ENCODE measurements at places on chromosomes 3 and 15.

GRCh38 chr3:71942432-71943187 lies 157.7 kb upstream of the PROK2 start:
- no peak for DNase-seq

- DNase-seq, result no peak
These were observed 73.1 kb upstream of the PRR23E start for GRCh38 chr3:127119693-127120464.

DNA sequence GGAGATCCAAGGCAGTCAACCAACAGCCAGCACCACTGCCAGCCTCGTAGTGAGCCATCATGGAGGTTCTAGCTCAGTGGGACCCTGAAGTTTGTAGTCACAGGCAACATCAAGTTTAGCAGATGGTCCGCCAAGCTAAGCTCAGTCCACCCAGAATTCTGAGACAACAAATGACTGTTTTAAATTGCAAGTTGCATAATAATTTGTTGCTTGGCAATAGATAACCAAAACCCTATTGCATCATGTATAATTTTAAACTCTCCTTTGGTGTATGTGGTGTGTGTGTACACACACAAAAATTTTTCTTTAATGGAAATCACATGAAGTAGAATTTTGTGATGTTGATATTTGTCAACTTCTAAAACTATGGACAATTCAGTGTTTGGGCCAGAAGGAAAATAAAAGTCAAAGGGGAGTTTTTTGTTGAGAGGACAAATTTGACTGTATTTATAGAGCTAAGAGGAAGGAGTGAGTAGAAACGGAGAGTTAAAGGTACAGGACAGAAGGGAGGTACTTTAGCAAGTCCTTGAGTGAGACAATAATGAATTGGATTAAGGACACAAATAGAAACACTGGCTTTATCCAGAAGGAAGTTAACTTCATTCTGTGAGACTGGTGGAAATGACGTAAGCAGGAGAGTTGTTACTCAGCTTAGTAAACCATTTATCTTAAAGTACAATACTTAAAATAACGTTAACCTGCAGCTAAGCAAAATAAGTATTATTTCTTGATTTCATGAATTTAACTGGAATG lies 83.6 kb downstream of the NCEH1 start:
- peak; percentile 35 for DNase-seq

- DNase-seq, result no peak
These were observed 15.9 kb downstream of the CHL1 start for GRCh38 chr3:212432-212831.

- peak; percentile 12 for DNase-seq
These were observed 115.9 kb downstream of the CBLB start for GRCh38 chr3:105752791-105753415.

GRCh38 chr3:196409409-196409808 lies 22.8 kb downstream of the UBXN7 start:
- no peak for DNase-seq

DNA sequence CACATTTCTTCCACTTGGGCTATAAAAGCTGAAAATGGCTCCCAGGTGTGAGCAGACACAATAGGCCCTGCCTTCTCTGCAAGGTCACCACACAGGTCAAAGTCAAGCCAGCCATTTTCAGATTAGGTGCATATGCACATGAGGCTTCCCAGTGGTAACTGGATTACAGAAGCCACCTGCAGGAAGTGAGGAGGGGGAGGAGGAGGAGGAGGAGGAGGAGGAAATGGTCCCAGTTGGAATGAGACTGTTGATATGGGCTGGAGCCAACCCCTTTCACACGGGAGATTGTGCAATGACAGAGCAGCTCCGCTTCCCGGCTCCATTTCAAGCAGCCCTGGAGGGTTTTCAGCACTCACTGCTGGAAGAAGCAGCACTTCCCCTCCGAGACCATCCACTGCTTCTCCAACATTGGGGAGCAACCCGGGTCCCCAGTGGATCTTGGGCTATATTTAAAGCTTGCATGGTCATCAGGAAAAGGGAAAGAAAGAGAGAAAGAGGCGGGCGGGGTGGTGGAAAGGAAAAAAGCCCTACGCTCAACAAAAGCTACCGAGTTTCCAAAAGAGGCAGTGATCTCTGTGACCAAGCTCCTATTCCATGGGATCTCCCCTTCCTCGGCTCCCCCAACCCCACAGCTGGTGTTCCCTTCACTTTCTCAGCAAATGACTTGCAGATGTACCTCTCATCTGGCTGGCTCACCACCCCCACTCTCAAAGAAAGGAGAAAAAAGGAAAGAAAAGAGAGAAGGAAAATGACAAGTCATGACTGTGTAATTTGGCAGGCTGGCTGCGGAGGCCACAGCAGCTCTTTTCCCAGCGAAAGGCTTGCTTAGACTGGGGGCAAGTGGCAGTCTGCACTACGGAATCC lies 58.3 kb downstream of the LRIG1 start:
- DNase-seq, result peak; percentile 78

DNA sequence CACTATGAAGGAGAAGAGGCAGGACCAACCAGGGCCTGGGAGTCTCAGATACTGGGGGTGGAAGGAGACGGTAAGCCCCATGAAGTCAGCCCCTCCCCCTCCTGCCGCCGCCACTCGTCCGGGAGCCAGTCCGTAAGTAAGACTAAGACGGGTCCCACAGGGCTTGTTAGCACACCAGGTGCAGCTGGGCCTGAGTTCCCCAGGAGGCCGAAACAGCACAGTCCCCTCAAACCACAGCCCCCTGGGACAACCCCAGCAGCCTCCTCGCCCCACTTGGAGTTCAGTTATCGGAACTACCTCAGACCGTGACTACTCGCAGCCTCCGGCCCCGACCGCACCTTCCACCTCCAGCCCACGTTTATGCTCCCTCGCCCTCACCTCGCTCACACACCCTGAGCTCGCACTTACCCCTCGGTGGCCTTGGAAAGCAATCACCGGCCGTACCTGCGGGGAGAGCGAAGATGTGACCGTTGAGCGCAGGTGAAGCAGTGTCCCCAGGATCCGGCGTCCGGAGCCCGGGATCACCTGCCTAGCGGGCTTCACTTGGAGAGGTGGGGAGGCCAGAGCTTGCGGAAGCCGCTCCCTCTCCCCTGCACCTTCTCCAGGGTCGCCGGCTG lies 557 bp downstream of the ELL3 start:
- DNase-seq, result no peak

DNA sequence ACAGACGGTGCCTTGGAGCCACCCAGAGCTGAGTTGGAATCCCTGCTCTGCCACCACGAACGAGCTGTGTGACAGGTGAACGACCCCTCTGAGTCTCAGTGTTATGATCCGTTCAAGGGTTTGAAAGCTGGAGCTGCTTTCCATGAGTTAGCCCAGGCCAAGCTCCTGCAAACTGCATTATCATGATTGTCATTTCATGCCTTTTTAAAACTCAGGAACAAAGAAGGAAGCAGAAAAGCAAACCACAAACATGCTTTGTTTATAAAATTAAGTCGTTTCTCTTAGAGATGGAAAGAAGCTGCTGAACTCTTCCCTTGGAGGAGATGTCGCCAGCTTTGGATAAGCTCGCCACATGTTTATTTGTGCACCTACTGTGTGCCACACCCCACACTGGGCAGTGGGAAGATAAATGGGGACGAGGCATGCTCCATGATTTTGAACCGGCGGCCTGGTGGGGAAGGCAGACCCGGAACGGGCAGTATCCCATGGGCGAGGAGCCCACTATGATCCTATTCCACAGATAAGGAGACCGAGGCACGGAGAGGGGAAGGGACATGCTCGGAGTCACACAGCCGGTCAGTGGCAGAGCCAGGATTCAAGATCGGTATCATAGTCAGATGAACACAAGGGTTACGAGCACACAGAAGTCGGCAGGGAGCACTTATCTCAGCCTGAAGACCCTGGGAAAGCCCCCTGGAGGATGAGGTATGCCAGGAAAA lies 15.9 kb downstream of the HRH1 start:
- DNase-seq, result no peak

- DNase-seq, result peak; percentile 32
These were observed 152.6 kb upstream of the TPM1 start for GRCh38 chr15:62889734-62890505.

DNA sequence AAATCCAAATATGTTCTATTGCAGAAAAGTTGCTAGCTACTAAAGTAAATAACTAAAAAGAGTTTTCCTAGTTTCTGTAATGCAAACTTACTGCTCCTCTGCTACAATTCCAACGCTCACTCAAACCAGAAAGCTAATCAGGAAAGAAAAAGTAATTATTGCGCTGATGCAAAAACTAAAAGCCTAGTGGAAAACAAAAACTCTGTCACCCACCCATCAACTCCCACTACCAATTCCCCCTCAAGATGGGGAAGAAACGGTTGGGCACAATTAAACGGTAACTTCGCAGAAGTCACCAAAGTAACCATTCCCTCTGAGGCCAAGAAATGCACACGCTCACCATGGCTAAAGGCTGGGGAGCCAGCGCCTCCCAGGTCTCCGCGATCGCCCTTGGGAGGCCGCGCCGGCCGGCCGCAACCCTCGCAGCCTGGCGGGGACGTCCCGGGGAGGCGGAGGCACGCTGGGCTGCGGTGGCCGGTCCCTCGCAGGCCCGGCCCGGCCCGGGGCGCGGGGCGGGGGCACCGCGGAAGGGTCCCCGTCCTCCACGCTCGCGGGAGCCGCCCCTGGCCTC lies 684 bp downstream of the SLTM start:
- DNase-seq, result peak; percentile 29

GRCh38 chr3:106359692-106360091 lies 490.9 kb upstream of the CBLB start:
- DNase-seq, result no peak

DNA sequence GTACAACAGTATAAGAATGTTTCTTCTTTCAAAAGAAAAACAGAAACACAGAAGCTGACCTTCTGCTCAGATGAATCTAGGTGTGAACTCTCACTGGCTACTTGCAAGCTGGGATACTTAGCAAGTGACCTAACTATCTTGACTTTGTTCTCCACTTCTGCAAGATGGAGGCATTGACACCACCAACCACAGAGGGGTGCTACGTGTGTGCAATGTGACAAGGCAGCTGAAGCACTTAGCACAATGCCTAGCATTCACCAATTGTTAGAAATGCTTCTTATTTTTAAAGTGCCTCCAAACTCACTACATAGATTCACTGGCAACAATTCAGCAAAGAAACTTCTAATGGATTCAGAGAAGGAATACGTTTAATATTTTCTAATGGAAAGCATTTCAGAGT lies 331.4 kb upstream of the WNT5A start:
- no peak for DNase-seq

All from AG08395 (cell line).